NT2/D1 (cell line): ENCODE measurements at places on chromosomes 5 and 9.

GRCh38 chr9:99027443-99027842, 77.5 kb upstream of the TGFBR1 start:
- DNase-seq: no peak

DNA sequence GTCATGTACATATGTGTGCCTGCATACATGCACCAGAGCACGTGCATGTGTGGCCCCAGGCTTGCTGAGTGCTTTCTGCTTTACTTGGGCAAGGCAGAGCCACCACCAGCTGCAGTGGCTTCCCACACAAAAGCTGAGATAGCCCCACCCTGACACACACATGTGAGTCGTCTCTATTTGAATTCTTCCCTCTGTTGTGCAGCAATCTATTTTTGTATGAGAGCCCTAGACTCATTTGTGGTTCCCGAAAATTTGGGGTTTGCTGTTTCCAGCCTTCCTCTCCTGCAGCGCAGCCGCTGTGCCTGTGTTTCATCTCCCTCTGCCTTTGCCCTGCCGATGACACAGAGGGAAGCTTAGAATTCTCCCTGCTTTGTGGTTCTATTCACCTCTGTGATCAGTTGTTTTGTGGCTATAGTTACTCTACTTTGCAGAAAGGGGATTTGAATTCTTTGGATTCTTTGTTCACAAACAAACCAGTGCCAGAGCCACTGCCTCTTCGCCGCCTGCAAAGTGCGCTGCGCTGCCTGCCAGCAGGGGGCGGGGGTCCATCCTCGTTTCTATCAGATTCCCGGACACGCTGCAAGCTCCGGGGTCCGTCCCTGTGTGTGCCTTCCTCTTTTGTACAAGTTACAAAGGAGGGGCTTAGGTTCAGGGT, 95.8 kb upstream of the DAP start:
- peak; percentile 73 for DNase-seq

- no peak for DNase-seq
These were observed 4.6 kb downstream of the MORN5 start for GRCh38 chr9:122164286-122164685.

DNA sequence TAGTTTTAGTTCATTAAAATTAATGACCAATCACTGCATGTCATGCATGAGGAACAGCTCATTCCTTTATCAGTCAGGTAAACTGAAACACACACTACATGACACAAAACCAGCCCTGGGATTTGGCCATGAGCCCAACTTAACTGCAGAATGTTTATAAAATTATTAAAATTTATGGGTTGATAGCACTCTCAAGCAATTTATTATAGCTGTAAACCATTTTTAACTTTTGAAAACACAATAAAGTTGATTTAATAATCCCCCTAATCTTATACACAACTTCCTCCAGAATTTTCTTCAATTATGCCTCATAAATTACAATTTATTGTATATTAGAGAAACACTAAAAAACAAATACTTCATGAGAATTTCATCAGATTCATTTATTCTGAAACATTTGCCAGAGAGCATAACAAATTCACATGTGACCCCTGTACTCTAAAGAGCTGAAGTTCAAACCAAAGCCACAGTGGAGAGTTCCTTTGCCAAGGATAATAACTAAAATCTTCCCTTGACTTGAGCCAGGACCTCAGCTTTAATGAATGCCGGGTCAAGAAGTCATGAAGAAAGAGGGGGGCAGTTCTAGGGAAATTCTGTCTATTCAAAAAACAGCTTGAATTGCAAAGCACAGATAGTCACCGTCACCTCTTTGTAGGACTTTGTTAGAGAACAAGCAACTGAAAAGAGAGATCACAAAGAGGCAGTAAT, 763.7 kb upstream of the GRAMD2B start:
- DNase-seq: peak; percentile 13

GRCh38 chr5:144468571-144468970, 297.9 kb downstream of the KCTD16 start:
- no peak for DNase-seq

DNA sequence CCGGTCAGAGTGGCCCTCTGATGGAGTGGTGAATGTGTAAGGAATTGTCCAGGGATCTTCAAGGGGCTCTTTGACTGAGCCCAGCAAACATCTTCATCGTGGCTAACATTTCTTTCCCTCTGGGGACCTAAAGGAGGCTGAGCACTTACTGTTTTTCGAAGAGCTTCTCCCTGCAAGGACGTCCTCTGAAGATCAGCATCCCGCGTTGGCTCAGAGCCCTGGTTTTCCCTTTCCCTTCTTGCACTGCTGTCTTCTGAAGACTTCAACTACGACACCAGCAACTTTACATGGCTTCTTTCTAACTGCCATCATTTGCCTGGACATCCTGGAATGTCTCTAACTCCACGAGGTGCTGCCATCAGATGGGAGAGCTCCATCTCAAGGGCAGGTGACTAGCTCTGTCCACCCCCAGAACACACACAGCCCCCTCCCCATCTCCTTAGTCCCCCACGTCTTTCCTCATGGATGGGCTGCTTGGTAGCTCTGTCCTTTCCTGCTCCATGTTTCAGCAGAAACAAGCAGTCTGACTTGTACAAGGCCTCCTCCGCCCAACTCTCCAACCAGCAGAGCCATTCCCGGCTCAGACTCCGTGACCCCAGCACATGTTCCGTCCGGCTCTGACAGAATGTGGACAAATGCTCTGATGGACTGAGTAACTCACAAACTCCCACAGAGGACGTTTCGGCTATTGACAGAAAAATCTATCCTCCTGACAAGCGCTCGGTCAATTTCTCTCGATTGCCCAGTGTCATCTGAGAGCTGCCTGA, 17.1 kb downstream of the SHB start:
- no peak for DNase-seq

GRCh38 chr5:62326702-62327101, 20.7 kb downstream of the KIF2A start:
- DNase-seq: no peak

DNA sequence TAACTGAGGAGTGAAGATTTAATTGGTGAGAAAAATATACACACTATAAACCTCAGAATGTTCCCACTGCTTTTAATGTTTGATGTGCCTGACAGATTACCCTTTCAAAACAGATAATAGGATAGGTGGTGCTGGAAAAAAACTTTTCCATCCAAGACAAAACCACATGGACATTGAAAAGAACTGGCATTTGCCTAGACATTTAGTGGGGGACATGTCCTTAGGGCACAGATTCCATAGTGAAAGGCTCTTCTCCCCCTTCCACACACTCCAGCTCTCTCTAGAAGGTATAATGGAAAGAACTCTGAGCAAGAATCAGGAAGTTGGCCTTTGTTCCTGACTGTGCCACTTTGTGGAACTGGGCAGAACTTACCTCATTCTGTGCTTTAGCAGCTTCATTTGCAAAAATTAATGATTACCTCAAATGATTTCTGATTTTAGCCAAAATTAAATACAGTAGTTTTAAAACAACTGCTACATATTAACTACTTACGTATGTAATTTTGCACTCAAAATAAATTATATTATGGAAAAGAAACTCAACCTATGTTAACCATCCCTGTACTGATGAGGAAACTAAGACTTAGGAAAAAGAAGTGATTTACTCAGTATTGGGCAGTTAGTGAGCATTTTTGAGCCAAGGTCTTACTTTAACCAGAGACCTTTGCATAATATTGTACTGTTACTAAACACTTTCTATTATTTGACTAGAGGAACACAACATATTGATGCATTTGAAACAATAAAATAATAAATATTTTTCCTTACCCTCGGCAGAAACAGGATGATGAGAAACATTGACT, 43.3 kb downstream of the TMC1 start:
- DNase-seq: no peak

DNA sequence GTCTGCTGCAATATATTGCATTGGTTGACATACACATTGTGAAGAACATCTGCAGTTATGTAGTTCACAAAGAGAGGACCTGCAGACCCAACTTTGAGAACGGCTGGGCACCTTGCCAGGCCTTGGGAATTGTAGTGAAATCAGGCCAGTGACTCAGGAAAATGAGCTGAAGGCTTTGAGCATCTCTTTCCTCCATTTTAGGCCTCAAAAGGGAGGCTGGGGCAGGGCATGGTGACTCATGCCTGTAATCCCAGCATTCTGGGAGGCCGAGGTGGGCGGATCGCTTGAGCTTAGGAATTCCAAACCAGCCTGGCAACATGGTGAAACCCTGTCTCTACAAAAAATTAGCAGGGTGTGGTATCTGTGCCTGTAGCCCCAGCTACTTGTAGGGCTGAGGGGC, 1.4 kb upstream of the IPPK start:
- no peak for DNase-seq

DNA sequence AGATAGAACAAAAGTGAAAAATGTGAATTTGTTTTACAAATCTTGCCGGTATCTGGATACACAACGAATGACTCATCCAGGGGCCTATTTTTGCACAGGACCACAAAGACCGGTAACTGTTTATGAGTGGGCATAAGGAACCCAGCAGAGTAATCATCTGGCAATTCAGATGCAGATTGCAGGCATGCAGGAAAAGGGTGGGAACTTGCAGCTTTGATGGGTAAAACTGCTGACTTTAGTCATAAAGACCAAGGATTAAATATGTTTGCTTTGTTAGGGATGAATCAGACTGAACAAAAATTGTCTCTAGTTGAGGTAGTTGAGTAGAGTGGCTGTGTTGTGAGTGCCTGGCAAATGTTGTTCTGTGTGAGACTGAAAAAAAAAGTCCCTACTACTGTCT, 309.6 kb upstream of the CCNH start:
- DNase-seq: no peak

DNA sequence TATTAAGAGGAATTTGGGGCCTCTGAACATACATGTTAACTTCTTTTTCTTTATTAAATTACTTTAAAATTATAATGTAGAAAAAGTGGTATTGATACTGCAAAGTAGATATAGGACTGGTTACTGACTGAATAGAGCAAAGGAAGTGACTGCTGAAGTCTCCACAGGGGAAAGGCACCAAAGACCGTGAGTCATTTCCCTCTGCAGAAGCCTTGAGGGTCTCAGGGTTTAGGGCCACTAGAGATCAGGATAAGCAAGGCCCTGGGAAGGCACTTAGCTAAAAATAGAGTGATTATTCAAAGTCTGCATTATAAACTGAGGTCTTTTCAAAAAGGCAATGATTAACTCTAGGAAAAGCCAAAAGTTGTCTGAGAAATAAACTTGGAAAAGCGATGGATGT, 44.7 kb upstream of the ITGA1 start:
- DNase-seq: no peak

GRCh38 chr5:149452007-149452664, 73.0 kb upstream of the IL17B start:
- DNase-seq: no peak

- DNase-seq: no peak
These were observed 150.5 kb downstream of the CDH6 start for GRCh38 chr5:31343946-31344345.

GRCh38 chr9:10701906-10702305, 89.1 kb upstream of the PTPRD start:
- no peak for DNase-seq

- no peak for DNase-seq
These were observed 143.9 kb upstream of the MOCS2 start for GRCh38 chr5:53253421-53253871.

GRCh38 chr5:73892806-73893205, 266.8 kb downstream of the ARHGEF28 start:
- no peak for DNase-seq

GRCh38 chr9:128999581-129000206, 28.4 kb downstream of the SH3GLB2 start:
- no peak for DNase-seq

GRCh38 chr9:128587453-128587852, 35.1 kb downstream of the SPTAN1 start:
- no peak for DNase-seq

- no peak for DNase-seq
These were observed 89.3 kb upstream of the IL12B start for GRCh38 chr5:159419576-159419975.

- no peak for DNase-seq
These were observed at the start of gene UAP1L1 for GRCh38 chr9:137077010-137077747. Gene UAP1L1, plus strand, starts transcription at chr9:137077517. Its CDS starts 16 bp downstream, at chr9:137077533.

DNA sequence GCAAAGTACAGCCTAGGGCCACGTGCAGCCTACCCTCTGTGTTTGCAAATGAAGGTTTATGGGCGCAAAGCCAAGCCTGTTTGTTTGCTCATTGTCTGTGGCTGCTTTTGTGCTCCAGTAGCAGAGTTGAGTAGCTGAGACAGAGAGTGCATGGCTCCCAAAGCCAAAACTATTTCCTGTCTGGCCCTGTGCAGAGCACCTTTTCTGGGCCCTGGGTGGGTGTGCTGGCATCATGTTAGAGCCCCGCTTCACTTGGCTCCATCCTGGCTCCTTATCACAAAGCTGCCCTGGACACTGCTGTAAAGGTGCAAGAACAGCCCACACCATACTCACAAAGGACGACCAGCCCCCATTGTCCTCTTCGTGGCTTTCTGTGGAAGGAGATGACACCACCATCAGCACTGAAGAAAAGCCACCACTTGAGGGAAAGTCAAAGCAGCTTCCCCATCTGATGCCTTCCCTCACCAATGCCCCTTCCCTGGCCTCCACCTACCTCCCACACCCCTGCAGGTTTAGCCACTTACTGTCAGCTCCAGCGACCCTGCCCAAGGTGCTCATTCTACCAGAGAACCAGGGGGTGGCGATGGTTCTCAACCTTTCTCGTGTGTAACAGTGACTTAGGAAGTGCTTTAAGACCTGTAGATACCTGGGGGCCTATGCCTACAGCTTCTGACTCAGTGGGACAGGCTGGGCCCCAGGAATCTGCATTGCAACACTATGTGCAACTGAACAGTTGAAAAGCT, 23.4 kb downstream of the LCP2 start:
- peak; percentile 55 for DNase-seq

GRCh38 chr5:142939884-142940283, 169.7 kb downstream of the ARHGAP26 start:
- DNase-seq: no peak

DNA sequence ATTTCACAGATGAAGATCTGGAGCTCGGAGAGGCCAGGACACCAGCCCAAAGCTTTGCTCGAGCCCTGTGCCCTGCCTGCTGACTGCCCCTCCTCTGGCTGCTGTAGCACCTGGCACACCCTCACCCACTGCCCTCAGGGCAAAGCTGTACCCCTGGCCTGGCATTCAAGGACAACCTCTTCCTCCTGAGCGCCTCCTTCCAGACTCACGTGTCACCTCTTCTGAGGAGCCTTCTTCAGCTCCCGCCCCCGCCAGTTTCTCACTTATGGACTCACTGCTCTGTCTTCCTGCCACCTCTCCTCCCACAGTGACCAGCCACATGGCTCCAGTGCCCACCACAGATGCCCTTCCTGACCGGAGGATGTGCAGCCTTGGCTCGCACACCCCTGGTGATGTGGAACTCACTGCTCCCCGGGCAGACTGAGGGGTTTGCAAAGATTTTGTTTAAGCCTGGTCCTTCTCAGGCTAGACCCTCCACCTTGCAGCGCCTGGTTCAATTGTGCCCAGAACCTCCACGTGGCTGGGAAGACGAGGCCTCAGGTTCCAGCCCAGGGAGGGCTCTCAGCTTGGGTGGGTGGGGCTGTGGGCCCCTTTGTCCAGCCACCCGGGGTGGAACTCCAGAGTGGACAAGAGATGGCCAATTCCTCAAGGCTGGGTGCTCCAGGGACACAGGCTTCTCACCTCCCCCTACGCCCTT, 46.6 kb upstream of the PHYKPL start:
- no peak for DNase-seq

GRCh38 chr5:96758621-96759020, 49.1 kb downstream of the ERAP1 start:
- no peak for DNase-seq
